Esophagus squamous epithelium (tissue), 5 donors: ENCODE measurements at places on chromosomes 6 and 20. TPM values are rescaled to one million over a fixed set of nuclear protein-coding genes. Genes with fewer than 3 reads are reported as not detected.

DNA sequence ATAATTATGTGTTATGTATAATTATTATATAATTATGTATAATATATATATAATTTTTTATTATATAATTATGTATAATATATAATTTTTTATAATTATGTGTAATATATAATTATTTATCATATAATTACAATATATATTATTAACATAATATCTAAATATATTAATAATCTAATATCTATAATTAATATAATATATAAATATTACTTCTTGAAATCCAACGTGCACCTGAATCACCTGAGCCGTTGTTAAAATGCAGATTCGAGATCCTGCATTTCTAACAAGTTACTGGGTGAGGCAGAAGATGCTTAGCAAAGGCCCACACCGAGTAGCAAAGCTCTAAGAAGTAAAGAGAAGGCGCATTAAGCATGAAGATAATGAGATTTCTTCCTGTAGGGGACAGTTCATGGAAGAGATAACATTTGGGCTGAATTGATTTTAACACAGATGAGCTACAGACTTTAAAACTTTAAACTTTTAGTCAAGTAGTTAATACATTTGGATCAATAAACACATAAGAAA lies 406.4 kb upstream of the PLCB4 start:
- no peak for DNase-seq

OGFR gene
- 19.1 TPM for total RNA-seq

GCM1 gene
- total RNA-seq: not detected

DNA sequence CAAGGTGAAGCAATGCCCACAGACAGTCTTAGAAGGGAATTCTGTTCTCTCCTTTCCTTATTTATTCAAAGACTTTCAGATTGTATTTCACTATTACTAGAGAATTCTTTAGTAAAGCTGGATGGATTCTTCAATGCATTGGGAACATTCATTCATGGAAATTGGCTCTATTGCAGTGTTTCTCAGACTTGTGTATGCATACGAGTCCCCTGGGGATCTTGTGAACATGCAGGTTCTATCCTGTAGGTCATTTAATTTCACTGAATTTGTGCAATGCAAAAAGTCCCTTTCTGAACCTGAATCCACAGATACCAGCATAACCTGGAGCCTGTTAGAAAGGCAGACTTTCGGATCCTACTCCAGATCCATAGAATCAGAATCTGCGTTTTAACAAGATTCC lies 160.9 kb upstream of the AHI1 start:
- DNase-seq: no peak

GRCh38 chr20:13953227-13953626 lies 37.2 kb downstream of the SEL1L2 start:
- DNase-seq: no peak

GRCh38 chr6:126077810-126078776 lies 91.8 kb downstream of the TRMT11 start:
- no peak for DNase-seq

DNA sequence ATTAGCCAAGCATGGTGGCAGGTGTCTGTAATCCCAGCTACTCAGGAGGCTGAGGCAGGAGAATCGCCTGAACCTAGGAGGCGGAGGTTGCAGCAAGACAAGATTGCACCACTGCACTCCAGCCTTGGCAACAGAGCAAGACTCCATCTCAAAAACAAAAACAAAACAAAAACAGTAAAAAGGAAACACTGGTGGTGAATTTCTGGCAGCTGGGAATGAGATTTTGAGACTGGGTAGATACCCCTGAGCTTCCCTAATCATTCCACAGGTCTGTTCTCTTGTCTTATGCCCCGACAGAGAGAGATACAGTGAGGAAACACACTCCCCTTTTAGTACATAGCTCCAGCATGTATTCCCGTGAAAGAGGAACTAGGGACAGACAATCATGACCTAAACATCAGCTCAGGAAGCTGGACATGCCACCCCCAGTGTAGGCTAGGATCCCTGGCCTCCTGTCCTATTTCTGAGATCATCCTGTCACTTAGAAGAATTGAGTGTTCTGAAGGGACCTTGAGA lies 9.6 kb downstream of the MAN1A1 start:
- no peak for DNase-seq

DNA sequence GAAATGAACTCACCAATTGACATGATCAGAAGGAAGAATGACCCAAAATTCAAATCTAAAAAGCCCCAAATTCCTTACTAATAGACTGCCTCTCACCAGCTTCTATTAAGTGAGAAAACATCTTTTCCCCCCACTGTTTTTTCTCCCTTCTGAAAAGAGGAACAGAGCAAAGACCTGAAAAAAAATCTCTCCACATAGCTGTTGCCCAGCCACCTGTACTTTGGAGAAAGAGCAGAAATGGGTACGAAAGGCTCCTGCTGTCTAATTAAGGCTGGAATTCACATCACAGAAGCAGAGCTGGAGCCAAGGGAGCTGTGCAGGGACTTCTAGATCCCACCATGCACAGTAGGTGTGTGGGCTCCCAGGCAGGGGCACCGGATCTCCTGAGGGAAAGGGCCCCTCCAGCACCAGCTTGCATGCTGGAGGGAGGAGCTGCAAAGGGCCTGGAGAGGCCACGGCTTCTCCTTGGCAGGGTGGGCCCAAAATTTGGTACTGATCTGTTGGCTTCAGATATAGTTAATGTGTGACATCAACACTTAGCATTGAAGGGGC lies 73.2 kb upstream of the DUSP22 start:
- DNase-seq: no peak

DNA sequence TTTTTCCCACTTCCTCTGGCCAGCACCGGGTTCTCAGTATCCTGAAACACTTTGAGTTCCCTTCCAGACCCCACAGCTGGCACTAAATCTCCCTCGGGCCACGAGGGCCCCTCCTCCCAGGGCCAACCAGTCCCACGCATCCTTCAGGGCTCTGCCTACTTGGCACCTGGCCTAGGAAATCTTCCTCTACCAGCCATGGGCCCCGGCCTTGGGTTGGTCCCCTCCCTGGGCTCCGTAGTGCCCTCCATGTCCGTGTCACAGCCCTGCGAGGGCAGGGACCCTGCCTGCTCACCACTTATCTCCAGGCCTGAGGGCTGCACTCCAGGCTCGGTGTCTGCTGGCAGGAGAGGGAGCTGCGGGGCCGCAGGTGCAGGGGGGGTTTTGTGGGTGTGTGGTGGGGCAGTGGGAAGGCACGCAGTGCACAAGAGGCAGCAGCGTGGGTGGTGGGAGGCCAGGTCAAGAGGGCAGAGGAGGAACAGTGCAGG lies 48.8 kb upstream of the CDH22 start:
- DNase-seq: no peak

GRCh38 chr6:101811108-101811507 lies 417.6 kb downstream of the GRIK2 start:
- DNase-seq: no peak

GRCh38 chr6:707576-708236 lies 14.8 kb upstream of the EXOC2 start:
- DNase-seq: no peak

PNPLA1 gene
- total RNA-seq: 0.59 TPM

DNA sequence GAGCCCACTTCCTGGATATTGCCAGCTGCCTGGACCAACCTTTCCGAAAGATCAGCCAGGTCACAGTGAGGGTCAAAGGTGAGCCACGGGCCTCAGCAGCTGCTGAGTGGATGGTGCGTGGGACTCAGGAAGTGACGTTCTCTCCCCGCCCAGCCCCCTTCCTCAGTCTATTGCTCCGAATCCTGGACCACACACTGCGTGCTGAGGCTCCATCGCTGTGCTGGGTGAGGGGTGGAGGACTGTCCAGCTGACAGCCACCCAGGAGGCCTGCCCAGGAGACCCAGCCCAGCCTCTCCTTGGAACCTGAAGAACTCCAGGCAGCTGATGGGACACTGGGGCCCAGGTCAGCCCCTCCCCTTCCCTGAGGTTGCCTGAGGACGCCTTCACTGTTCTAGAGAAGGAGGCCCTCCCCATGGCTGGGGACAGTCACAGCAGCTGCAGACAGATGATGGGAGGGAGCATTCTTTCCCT lies 94.4 kb upstream of the CD93 start:
- DNase-seq: no peak

ZMYND8 gene
- 21.5 TPM for total RNA-seq

DNA sequence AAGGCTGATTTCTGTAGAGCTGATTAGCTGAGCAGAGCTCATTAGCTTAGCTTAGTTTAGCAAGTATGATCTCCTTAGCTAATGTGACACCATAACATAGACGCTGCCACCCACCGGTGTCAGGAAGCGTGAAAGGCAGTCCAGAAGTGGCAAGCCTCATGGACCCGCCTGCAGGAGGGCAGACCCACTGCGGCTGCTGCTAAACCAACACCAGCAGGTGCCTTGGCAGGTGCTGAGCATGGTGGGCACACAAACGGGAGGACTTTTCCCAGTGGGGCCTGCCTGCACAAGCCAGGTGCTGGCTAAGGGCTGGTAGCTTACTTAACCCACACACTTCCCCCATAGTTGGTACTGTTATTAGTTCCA lies 22.7 kb downstream of the ZDHHC14 start:
- DNase-seq: no peak

- no peak for DNase-seq
These were observed 3.5 kb upstream of the SLC22A2 start for GRCh38 chr6:160261991-160262680.

DNA sequence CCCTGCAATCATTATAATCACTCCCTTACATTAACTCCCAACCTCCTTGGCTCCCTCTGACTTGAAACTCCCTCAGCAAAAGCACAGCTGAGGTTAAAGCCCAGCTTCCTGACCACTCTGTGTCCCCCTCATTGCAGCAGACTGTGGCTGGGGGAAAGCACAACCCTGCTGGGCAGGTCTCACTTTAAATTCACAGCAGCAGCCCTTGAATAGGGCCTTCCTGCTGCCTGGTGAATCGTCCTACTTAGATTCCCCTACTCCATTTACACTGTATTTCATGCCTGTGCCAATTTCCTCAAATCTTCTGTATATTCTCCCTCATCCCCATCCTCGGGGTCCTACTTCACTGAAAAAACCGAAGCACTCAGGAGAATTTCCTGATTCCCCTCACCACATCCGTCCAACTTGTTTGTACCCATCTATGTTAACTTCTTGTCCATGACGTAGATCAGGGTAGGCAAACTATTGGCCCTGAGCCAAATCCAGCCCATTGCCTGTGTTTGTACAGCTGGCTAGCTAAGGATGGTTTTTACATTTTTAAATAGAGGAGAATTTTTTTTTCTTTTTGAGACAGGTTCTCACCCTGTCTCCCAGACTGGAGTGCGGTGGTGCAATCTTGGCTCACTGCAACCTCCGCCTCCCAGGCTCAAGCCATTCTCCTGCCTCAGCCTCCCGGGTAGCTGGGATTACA lies 31.5 kb upstream of the GCM1 start:
- no peak for DNase-seq

CST4 gene
- total RNA-seq: not detected

DNA sequence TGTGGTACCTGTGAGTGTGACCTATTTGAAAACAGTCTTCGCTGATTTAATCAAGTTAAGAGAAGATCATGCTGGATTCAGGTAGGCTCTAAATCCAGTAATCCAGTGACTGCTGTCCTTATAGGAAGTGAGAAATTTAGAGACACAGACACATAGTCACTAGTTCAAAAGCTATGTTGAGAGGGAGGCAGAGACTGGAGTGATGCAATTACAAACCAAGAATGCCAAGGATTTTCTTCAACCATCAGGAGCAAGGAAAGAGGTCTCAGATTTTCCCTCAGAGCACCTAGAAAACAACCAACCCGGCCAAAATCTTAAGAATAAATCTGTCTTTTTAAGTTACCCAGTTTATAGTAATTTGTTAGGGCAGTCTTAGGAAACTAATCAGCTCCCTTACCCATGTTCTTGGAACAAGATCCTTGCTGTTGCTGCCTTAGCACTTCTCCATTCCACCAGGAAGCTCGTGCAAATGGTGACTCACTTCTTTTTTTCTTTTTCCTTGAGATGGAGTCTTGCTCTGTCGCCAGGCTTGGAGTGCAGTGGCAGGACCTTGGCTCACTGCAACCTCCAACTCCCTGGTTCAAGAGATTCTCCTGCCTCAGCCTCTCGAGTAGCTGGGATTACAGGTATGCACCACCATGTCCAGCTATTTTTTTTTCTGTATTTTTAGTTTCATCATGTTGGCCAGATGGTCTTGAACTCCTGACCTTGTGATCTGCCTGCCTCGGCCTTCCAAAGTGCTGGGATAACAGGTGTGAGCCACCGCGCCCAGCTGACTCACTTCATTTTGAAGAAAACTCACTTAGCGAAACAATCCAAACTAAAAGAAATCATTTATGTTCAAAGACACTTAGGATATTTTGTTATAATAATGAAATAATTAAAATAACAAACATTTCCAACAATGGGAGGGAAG lies 34.4 kb upstream of the ZNF184 start:
- DNase-seq: no peak

DNA sequence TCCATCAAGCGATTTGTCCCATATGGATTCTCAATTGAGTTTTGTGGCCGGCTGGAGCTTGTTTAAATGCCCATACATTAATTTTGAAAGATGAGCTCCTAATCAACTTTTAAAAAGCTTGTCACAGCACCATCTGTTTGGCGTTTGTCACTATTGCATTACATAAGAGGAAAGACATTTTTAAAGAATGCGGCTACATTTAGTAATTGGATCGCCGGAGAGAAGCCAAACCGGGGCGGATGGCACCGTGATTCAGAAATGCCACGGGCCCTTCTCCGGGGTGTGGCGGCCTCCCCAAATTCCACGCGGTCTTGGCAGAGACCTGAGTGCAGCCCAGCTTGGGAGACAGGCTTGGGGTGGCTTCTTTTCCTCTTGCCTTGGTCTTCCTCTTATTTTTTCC lies 67.7 kb upstream of the ZNFX1 start:
- no peak for DNase-seq

DNA sequence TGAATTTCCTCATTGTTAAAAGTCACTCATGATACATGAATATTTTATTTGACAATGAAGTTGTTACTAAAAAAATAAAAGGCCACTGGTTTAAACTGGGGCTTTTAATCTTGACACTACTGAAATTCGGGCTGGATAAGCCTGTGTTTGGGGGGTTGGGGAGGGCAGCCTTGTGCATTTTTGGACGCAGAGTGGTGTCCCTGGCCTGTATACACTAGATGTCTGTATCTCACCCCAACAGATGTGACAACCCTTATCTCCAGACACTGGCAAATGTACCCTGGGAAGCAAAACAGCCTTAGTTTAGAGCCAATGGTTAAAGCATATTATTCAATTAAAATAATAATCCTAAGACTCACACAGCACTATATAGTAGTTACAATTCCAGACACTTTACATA lies 24.8 kb downstream of the MAN1A1 start:
- no peak for DNase-seq

NSFL1C gene
- 41.5 TPM for total RNA-seq

DNA sequence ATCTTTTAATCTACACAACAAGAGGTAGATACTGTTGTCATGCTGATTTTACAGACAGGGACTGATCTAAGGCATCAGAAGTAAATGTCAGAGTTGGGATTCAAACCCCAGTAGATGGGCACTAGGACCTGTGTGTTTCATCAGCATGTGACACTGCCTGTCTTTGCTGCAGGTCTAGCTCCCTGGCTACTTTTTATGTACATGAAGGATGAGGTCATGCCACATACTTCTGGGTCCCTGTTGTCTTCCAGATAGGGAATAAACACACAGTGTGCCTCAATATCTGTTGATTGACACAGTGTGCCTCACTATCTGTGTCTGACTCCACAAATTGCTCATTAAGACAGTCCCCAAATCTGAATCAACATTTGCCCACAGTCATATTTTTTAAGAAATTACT lies 106.9 kb downstream of the TFAP2B start:
- no peak for DNase-seq

- no peak for DNase-seq
These were observed 707 bp downstream of the MAN1A1 start for GRCh38 chr6:119348748-119349360.

SAMD5 gene
- 9.7 TPM for total RNA-seq
